ENCODE measurements at places on chromosomes 1 and 21.

DNA sequence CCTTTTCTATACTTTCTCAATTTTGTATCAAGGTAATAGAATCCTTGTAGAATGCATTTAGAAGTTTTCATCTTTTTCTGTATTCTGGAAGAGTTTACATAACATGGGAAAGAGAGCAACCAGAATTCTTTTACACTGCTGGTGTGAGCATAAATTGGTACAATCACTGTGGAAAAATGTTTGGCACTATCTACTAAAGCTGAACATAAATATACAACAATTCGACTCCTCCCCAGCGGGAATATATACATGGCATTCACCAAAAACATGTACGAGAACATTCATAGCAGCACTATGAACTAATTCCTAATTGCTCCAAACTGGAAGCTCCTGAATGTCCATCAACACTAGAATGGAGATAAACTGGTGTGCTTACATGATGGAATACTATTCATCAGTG lies 1.8 kb upstream of the ACBD6 start:
- DNase-seq = no peak

DNA sequence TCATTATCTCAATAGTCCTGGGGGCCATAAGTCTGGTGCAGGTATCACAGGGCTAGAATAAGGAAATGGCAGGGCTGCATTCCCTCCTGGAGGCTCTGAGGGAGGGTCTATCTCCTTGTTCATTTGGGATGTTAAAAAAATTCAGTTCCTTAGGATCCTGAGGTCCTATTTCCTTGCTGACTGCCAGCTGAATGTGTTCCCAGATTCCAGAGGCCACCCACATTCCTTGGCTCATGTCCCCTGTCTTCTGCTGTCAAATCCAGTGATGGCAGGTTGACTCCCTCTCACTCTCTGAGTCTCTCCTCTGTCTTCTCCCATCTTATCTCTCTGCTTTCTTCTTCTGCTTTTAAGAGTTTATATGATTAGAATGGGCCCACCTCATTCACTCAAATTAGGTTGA lies 400.6 kb downstream of the PTPRU start:
- peak; percentile 16 for DNase-seq

GRCh38 chr1:165289556-165289955 lies 67.0 kb downstream of the LMX1A start:
- no peak for DNase-seq

DNA sequence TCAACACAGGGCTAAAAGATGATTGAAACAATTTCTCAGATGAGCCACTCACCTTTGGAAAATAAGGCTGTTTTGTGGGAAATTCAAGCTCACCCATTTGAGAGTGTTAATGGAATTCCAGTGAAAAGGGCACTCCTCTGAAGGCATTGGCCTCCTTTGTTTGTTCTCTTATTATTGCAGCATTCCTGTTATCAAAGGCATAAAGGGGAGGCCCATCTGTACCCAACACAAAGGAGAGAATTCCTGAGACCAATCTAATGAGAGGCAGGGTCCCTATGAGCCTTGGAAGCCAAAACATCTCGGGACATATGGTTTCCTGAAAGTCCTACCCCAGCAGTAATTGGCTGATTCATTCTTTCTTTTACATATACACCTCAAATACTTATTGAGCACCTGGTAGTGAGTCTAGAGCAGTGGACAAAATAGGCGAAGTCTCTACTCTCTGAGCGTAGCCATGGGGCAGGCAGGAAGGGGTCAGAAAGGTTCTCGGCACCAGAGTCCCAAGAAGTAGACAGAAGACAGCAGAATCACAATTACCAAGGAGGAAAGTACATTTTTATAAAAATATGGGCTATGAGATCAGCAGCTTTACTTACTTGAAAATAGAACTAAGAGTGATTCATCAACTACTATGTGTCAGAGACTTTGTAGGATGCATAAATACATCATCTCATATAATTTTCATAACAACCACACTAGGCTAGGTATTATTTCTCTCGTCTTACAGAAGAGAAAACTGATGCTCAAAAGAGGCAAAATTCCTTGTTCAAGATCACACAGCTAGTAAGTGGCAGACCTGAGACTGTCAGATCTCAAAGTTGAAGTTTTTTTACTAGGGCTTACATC lies 218.7 kb downstream of the DAB1 start:
- DNase-seq = no peak

DNA sequence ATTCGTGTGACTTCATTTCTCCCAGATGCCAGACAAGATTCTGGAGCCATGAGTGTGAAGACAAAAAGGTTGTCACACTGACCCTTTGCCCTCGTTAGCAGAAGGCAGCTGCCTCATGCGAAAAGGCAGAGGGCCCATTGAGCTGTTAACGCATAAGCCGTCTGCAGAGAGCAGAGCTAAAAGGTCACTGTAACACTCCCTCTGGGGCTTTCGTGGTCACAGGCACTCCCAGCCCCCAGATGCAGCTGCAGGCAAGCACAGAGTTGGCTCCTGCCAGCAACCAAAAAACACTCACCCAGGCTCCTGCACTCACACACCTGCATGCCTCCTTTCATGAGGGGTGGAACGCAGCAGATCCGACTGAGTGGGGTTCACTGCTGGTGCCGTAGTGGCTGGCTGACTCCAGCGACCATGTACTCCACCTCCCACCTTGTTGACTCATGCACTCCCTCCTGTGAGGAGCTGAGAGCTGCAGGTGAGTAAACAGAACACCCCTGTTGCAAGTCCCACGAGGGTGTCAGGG lies 287.5 kb downstream of the SMYD3 start:
- DNase-seq = no peak

DNA sequence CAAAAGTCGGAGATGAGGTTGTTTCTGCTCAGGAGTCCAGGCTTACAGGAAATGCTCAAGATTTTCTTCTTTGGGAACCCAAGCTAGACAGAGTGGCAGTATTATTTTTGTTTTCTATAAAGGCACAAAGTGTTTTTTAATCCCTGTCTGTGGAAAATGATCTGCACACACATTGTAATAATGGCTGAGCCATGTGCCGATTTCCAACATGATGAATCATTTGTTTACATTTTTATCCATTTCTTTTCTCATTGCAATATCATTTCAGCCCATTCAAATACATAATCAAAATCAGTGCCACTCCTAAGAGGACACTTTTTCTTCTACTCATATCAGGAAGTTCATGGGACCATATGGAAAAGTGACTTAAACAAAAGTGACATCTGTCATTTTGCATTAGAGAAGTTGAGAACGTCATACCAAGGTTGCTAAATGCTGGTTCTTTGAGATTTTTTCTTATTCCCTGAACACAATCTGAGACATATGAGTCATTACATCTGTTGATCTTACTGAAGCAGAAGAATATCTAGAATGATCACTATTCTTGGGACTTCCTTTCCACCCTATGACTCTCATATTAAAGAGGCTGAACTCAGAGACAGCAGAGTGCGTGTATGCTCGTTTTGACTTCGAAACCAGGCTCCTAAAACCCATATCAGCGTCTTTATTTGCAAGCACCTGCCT lies 44.9 kb downstream of the ACTA1 start:
- DNase-seq = no peak

GRCh38 chr1:94143173-94143808 lies 22.3 kb upstream of the ABCA4 start:
- no peak for DNase-seq

DNA sequence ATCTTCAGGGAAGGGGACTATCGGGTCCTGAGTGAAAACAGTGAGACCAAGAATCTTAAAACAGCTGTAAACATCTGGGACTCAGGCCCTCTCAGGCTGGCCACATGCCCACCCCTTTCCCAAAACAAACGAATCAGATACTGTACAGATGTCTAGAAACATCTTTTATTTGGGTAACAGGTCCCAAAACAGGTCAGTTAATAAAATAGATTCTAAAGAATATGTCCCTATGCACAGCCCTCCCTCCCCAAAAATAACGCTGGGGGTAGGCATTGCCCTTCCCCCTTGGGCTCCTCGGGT lies 499 bp upstream of the CRTC2 start:
- DNase-seq = no peak

- no peak for DNase-seq
Measured at GRCh38 chr1:33310702-33311101, 10.2 kb downstream of the A3GALT2 start.

Measured in activated effector memory CD4-positive, alpha-beta T cell treated with anti-CD3 and anti-CD28 coated beads, Interleukin-2, amount 50 U/mL, for 16 hours (primary cell).